ENCODE measurements at places on chromosomes 1 and 21.

DNA sequence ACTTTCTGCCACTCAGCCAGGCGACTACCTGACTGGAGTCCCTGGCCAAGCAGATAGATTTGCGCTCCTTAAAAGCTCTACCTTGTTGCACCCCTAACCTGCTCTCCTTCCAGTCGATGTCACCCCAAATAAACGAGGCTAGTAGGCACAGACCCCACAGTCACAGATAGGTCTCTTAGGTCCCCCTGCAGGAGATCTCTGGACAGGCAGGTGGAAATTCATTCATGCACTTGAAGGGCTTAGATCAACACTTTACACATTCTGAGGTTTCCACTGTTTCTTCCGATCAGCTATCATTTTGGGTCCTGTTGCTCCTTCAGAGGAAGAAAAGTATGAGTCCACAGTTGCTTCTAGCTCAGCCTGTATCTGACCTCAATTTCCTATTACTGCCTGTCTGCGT lies 272.6 kb upstream of the FMN2 start:
- DNase-seq: no peak

GRCh38 chr1:40980068-40980452 lies 564 bp downstream of the CTPS1 start:
- no peak for DNase-seq

DNA sequence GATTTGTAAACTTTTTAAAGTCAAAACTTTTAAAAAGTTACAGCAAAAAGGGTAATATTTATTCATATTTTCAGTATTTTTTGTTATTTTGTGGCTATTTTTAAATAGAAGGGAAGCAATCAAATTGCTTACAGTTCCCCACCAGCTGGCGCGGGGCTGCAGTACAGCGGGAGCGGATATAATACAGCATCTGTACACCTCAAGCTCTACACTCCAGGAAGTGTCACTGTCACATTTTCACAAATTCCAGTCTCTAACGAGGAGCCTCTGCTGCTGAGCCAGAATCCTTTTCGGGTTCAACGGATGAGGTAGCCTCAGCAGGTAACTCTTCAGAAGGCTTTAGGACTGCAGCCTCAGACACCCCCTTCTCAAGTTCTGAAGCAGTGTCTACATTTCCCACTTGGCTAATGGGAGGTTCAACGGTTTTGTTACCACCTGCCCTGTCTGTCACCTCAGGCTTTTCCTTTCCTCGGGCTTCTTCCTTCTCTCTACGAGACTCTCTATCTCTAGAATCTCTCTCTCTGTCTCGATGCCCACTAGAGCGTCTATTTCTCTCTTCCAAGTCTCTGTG lies 11.7 kb downstream of the SOD1 start:
- no peak for DNase-seq

DNA sequence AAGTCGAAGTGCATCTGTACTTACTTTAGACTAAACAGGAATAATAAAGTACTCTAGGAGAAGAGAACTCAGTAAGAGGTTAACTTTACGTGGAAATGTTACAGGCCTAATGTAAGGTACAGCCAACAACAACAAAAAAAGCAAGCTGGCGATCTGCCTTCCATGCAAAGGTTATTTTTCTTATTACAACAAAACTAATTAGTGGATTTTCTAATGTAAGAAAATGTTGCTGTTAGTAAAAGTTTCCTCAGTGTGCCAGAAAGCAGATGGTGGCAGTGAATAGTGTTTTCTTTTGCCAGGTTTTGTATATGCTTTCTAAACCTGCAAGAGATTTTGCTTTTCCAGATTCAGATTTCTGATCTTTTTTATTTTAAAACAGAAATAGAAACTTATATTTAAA lies 179.2 kb downstream of the NFIA start:
- DNase-seq: no peak

DNA sequence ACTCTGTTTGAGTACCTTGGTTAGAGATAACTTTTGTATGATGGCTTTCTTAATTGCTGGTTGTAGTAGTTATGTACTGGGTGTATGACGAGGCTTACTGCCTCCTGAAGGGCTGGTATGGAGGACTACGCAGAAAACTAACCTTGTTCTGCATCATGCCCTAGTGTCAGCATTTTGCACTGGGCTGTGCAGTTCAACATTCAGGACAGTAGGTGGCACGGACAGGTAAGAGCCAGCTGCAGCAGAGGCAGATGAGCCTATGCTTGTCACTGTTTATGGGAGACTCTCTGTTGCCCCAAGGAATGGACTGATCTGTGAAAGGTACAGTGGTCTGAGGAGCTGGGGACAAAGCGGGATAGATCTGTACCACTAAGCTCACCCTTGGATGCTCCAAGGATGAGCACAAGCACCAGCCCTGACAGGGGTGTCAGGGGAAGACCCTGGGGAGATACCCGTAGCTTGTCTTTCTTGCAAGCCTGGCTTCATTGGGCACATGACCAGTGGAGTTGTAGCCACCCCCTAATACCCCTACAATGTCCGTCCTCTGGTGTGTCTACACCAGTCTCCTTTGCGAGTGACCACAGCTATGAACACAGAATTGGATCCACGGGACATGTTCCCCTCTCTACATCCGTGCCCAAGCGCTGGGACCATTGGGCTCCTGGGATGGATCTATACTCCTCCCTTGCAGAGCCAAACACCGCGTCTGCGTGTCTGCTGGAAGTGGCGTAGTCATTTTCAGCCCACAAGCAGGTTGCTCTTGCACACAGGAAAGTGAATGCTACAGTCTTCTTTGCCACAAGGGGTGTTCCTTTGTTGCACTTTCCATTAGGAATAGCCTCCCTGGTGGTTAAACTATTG lies 51.1 kb upstream of the CFHR3 start:
- peak; percentile 6 for DNase-seq

DNA sequence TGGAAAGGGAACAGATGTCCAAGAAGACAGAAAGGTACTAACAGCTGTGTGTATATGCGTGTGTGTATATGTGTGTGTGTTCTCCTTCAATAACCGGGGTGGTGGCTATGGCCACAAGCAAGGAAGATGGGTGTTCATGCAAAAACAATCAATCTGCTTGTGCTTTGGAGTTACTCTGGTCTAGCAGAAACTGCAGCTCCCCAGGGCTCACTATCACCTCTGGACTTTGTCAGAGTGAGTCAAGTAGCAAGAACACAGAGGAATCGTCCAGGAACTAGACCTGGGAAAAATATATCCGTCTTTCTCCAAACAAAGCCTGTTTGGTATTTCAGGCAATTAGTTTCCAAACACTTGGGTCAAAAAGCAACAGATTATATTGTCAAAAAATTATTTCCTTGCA lies 68.6 kb downstream of the GNG12 start:
- DNase-seq: no peak

DNA sequence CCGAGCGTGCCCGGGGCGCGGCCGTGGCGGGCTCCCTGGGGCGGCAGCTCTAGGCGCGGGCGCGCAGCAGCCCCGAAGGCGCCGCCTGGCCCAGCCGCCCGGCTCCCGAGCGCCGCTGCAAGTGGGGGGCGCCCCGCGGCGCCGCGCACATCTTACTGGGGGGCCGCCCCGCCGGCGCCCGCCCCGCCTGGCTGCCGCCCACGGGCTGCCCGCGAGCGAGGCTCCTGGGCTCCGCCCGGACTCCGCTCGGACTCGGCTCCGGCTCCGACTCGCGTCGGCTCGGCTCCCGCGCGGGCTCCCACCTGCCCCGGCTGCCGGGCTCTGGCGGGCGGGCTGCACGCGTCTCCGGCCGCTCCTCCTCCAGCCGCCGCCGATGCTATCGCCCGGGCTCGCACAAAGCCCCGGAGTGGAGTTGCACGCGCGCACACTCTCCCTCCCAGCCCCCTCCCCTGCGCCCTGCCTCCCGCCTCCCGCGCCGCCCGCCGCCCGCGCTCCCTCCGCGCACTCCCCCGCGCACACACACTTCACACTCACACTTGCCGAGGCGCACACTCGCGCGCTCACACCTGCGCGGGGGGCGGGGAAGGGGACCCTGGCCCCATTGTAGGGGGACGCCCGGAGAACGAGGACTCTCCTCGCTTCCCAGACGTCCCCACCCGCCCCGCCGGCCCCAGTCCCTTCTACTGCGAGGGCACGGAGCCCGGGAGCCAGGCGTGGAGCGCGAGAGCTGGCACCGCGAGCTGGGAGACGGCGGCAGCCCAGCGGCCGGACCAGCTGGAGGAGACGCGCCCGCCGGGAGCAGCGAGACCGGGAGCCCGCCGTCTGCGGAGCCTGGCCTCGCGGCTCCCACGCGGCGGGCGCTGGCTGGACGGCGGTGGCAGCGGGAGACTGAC lies at the start of gene GRIK3:
Gene GRIK3, minus strand, starts transcription at position 395 of the 893 bp plus-strand sequence. CDS start 407 bp downstream, outside the sequence.
- DNase-seq: peak; percentile 25

GRCh38 chr1:116693759-116694480 lies 26.4 kb upstream of the IGSF3 start:
- DNase-seq: no peak

GRCh38 chr1:161784968-161785367 lies 18.8 kb downstream of the ATF6 start:
- no peak for DNase-seq

- no peak for DNase-seq
Observed at GRCh38 chr1:161914595-161914994, 109.1 kb downstream of the OLFML2B start.

DNA sequence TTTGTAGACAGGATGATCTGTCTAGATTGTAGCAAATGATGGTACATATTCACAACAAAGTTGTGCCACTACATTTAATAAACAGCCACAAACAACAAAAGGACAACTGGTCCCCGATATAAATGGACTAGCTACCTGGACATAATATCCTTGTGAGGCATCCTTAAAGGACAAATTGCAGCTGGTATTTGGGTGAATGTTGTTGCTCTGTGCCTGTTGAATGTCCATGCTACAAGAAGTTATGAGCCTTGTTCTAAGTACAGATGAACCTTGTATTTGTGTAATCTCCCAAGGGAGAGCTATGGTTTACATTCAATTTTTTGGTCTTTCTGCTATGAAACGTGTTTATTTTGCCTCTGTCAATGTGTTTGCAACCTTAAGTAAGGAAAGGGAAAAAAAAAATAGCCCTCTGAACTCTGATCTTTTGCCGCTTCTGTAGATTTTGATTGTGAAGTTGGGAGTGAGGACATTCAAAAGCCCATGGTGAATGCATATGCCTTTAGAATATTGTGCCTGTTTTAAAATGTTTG lies 26.5 kb downstream of the SFT2D2 start:
- no peak for DNase-seq

GRCh38 chr1:210300923-210301614 lies 27.6 kb upstream of the HHAT start:
- no peak for DNase-seq

- no peak for DNase-seq
Observed at GRCh38 chr1:247452447-247453039, 5.4 kb downstream of the OR2B11 start.

- DNase-seq: peak; percentile 75
Observed at GRCh38 chr1:204495078-204495753, 611 bp upstream of the PIK3C2B start.

DNA sequence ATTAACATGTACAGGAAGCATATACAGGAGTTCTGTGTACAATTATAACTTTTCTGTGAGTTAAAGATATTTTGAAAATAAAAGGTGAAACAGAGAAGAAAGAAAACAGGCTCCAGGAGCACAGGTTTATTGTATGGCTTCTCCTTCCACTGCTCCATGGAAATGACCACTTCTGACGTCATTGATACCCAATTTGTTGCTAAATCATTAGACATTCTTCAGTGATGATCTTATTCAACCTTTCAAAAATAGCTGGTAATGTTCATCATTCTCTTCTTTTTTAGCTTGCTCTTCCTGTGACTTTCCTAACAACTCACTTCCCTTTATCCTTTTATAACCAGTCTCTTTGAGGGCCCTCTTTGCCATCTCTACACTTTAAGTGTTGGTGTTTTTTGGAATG lies 77.8 kb downstream of the KCNK2 start:
- no peak for DNase-seq

DNA sequence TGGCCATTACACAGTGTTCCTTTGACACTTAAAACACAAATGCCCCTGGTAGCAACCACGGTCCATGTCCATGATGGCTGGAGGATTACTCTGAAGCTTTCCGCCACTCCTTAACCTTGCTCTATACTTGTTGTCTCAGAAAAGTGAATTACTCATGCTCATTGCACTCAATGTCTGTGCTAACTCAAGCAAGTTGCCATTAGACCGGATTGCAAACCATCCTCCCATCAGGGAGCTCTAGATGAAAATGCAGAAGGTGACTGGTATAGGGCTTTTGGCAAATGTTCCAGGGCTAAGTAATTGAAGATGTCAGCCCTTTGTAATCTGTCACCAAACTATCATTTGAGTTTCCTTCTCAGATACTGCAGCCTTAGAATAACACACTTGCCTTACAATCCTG lies 1288.3 kb upstream of the B3GALT2 start:
- no peak for DNase-seq

DNA sequence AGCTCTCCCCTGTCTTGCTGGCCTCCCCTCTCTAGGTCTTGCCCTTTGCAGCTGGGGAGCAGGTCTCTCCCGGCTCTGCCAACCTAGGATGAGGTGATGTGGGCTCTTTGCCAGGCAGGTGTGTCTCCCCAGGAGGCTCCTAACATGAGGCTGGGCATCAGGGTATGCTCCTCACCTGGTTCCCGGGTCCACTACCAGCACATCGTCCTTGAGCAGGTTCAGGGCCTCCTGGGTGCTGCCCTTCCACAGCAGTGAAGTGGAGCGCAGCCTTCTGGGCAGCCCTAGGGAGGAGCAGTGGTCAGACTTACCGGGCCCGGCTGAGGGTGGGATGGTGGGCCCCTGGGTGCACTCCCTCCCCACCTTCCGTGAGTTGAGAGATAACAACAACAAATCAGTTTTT lies 17.5 kb downstream of the LACTBL1 start:
- no peak for DNase-seq

- DNase-seq: no peak
Observed at GRCh38 chr1:157994704-157995582, 1.5 kb downstream of the KIRREL1 start.

- no peak for DNase-seq
Observed at GRCh38 chr1:107273515-107273914, 132.7 kb downstream of the NTNG1 start.

GRCh38 chr1:156422602-156423091 lies 53.6 kb downstream of the RHBG start:
- DNase-seq: no peak

DNA sequence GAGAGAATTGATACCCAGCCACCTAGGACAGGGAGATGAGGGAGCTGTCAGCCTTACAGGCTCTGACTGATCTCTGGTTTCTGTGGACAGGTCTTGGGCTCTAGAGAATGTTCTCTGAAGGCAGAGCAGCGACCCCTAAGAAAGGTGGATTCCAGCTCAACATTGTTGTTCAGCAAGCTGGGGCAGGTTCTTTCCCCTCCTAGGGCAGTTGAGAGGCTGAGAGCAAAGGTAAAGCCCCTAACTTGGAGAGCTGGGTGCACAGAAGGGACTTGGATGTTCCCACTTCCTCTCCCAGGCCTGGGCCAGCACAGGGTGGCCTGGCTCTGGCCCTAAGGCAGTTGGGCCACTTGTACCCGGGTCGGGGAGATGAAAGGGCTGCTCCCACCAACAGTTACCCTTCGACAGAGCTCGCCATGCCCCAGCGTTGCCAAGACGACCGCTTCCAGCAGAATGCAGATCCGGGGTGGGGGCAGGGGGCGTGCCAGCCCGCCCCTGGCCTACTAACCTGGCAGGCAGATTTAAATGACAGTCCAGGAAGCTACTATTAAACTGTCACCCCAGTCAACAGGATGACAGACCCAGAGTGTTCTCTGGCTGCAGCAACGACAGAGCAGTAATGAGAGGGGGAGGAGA lies 31.6 kb downstream of the LRP8 start:
- peak; percentile 80 for DNase-seq

- no peak for DNase-seq
Observed at GRCh38 chr1:19938472-19938871, 15.1 kb upstream of the PLA2G2E start.
